ENCODE measurements at places on chromosomes 6 and 20.

DNA sequence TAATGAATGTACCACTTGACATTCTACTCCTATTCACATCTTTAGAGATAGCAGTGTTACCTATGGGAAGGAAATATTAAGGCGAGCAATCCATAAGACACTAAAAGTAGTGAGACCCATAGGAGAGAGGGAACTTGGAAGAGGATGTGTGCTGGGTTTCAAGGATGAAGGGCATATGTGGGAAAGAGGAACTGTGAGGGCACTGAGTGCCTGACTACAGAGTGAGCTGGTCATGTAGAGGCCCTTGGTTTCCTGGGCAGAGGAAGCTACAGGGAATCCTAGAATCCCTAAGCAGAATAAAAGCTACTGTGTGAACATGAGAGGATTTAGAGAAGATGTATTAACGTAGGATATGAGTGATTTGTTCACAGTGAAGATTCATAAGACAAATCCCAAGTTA lies 262.8 kb downstream of the FARS2 start:
- DNase-seq = no peak

GRCh38 chr6:90765895-90766294 lies 179.0 kb upstream of the MAP3K7 start:
- no peak for DNase-seq

- no peak for DNase-seq
Observed at GRCh38 chr6:1439349-1439748, 50.0 kb downstream of the FOXF2 start.

DNA sequence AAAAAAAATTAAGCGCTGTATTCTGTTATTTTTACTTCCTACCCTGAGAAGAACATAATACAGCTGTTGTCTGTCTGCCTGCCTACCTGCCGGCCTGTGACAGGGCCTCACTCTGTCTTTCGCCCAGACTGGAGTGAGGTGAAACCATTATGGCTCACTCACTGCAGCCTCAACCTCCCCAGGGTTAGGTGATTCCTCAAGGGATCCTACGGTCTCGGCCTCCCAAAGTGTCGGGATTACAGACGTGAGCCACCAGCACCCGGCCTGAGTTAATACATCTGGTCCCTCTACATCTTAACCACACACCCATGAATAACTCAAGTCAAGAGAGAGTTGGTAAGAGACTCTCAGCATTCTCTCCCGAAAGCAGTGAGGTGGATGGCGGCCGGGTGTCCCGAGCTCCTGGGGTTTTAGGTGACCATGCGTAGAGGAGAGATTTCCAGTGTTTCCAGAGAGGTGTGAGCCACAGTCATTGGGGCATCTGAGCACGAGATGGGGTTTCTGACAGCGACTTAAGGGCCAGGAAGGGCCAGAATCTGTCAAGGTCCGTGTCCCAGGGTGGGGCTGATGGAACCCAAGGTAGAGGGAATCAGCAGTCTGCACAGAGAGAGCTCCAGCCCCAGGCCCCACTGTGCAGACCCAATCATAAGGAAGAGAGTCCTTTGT lies 1954.4 kb upstream of the DEFB115 start:
- no peak for DNase-seq

DNA sequence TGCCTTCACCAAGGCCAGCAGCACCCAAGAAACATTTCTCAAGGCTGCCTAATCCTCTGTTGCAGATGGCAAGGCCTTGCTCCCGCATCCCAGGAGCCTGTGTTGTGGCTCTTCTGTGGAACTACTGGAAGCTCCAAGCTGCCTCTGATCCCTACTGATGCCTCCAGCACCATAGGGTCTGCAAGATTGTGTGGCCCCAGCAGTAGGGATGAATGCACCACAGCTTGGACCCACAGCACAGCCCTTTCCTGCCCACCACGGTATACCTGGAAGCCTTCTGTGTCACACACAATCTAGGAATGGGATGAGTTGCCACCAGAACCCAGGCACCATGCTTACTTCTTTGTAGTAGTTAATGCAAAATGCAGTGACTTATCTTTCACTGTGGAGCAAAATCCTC lies 291.1 kb upstream of the FOXQ1 start:
- no peak for DNase-seq

DNA sequence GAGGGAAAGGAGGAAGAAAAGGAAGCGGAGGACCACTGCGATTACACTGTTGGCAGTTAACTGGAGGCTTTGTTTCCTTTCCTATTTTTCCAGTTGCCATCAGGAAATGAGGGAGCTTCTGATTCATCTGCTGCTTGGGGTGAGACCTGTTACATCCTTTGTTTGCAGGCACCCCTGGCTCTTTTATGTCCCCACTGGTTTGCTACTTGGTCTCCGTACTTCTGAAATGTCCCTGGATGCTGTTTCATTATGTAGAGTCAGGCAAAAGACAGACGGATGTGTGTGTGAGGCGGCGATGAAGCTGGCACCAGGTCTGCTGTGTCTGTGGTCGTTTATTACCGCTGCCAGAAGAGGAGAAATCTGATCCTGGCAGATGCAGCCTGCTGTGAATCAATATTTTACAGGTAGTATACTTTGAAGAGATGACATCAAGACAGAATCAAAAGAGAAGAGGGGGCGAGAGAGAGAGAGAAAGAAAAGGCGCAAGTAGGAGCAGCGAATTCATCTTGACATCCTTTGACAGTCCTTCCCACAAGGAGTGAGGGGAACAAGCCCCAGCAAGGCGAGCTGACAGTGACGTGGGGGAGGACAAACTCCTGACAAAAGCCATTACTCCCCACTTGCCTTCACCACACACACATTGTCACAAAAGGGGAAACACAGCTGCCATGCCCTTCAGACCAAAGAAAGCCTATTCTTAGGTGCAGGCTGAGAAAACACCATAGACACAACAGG lies 145.9 kb upstream of the FBXL4 start:
- DNase-seq = no peak

- no peak for DNase-seq
Observed at GRCh38 chr6:139784222-139784769, 409.8 kb upstream of the CITED2 start.

- DNase-seq = no peak
Observed at GRCh38 chr20:39170896-39171463, 208.8 kb downstream of the DHX35 start.

GRCh38 chr6:79413562-79414002 lies 123.6 kb downstream of the LCA5 start:
- peak; percentile 9 for DNase-seq

- DNase-seq = no peak
Observed at GRCh38 chr20:53208110-53208832, 236.1 kb downstream of the TSHZ2 start.

DNA sequence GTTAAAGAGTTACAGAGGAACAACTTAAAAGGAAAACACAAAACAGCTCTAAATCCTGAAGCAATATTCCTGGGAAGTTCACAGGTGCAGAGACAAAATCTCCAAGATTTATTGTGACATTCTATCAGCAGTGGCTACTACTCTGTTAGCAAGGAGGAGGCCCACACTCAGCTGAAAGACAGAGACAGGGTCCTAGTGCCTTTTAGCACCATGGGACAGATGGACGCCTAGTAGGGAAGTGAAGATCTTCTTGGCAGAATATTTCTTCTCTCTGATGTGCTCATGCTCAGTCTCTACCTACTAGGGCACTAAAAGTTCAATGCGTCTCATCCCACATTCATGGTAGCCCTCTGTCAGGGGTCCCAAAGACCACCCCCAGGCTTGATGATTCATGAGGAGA lies 133.4 kb downstream of the LAMP5 start:
- DNase-seq = no peak

DNA sequence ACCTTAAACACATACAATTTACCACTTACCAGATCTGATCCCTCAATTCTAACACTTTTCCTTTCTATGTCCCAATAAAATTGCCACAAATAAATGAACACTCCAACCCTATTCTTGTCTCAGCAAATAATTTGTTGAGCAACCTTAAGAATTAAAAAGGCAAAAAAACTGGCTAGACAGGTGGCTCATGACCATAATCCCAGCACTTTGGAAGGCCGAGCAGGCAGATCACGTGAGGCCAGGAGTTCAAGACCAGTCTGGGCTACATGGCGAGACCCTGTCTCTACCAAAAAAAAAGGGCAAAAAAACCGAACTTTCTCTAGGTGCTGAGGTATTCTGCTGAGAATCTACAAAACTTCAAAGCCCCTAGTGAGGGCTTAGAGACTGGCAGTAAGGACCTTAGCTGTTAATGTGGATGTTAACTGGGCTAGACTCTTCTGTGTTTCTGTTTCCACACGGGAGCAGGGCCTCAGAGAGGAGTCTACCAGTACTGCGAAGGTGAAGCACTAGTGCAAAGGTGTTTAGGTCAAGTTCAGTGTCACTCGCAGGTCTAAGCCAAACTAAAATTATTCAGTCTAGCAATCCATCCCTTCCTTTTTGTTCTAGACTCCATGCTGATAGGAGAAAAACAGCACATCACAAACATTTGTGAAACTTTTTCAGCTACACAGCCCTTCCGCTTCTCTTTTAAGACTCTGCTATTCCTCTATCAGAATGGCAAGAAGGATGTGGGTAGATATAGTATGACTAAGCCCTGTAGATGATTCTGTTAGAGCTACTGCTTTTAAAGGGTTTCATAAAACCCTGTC lies 2.6 kb downstream of the FASTKD5 start:
- DNase-seq = peak; percentile 57

DNA sequence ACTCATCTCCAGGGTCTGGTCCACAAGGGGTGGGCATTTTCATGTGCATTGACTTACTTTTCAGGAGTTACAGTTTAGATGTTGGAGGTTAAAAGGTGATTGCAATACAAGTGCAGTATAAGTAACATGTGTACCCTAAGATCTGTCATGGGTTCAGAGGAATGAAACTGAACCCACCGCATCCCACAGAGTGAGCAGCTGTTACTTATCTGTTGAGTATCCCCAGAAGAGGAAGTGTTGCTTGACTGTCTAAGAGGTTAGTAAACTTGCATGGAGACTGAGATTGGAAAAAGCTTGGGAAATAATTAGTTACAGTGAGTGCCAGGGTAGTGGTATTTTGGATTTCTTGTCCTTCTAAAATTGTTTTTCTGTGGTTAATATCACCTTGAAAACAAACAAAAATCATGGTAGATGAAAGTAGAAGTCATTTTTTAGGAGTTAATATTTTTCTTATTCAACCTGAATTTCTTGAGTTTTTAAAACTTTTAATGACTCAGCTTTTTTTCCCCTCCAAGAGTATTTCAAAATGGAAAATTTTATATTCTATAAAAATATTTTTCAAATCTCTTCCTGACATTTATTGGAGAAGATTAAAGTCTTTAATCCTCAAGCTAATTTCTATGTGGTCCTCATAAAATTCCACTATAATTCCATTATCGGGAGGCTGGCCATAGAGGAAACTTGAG lies 306.1 kb downstream of the ZNF217 start:
- no peak for DNase-seq

DNA sequence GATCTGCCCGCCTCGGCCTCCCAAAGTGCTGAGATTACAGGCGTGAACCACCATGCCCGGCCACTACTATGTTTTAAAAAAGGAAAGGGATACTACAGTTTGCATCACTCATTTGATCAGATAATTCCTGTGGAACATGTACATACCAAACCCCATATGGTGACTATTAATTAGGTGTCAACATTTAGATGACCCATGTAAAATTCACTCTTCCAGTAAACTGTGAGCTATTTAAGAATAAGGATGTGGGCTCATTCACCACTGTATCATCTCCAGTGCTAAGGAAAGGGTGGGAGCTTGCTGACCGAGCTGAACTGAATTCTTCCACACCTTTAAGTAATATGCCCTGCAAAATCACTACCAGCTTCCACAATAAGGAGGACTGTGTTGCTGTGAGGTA lies 127.5 kb downstream of the BTBD9 start:
- no peak for DNase-seq

DNA sequence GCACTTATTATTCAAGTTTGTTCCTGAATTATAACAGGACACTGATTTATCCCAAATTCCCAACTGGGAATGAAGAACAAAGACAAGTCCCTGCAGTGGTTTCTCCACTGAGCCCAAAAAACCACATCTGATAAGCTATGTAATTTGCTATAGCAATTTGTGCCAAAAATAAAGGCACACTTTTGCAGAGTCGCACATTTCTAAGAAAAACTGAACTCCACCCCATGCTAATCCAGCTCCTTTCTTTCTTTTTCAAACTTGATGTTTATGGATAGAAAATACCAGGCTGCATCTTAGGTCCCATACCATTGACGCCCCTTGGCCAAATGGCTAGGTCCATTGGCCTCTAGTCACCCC lies 170.2 kb upstream of the CITED2 start:
- DNase-seq = no peak

Data from T47D (cell line).